Stimulated activated naive B cell treated with anti-CD40 and anti-IgM and Interleukin-4, amounts not matched to agents 10 μg/mL and 1 μg/mL and 100 μg/mL, for 72 hours (primary cell): ENCODE measurements at places on chromosomes 3 and 15.
A peak's percentile ranks its signal among the peaks of the same experiment; 100 is the strongest.

- no peak for DNase-seq
These were observed 25.0 kb upstream of the VPS39 start for GRCh38 chr15:42233107-42233506.

GRCh38 chr3:177194299-177194698 lies 3.0 kb downstream of the TBL1XR1 start:
- no peak for DNase-seq

GRCh38 chr3:54999811-55000210 lies 72.0 kb upstream of the LRTM1 start:
- no peak for DNase-seq

GRCh38 chr15:28902856-28903255 lies 17.1 kb downstream of the APBA2 start:
- no peak for DNase-seq

GRCh38 chr3:58704745-58705144 lies 38.2 kb upstream of the FAM3D start:
- DNase-seq = no peak

DNA sequence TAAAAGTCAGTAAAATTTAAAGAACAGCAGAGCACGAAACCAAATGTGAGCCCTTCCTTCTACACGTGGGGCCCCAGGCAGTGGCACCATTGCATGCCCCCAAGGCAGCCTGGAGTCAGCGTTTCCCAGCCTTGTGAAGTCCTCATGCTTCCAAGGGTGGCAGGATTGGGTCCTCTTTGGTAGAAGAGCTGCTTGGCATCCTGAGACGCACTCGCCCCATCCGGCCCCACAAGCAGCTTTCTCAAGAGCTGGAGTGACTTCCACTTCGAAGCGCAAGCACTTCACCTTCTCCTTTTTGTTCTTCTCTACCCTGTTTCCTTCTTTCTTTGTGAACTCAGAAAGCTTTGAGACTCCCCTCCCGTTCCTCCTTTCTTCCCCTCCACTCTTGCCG lies 34.7 kb downstream of the ZNF710 start:
- DNase-seq = no peak

DNA sequence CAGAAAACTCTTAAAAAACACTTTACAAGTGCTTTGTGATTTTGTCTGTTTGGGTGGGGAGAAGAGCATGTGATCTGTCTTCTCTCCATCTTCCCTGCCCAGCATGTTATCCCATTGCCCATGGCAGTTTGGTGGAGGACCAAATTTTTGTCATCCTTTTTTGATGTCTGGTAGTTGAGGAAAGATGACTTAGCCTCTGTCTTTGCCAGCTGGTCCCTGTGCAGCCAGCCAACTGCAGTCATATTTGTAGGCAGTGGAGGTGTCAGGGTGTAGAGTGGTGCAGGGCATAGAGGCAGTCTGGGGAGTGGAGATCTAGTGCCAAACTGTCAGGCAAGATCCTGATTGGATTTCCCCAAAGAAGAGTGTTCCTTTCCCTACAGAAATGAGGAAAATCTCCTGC lies 40.7 kb downstream of the GASK1A start:
- DNase-seq = no peak

DNA sequence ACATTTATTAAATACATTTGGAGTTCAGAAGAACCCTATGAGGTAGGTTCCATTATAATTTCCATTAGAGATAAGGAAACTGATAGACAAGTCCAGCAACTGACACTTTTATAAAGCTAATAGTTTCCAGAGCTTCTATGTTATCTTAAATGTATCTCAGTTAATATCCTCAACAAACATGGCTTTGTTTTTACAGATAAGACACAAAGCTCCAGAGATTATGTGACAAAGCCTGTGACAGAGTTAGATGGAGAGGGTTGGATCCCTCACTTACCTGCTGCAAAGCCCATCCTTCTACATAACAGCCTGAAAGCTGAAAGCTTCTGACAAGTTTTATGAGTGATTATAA lies 473 bp upstream of the COMMD2 start:
- DNase-seq = no peak

- no peak for DNase-seq
These were observed 258.2 kb upstream of the STT3B start for GRCh38 chr3:31274326-31275024.

- DNase-seq = no peak
These were observed 11.4 kb downstream of the IREB2 start for GRCh38 chr15:78449220-78449999.

DNA sequence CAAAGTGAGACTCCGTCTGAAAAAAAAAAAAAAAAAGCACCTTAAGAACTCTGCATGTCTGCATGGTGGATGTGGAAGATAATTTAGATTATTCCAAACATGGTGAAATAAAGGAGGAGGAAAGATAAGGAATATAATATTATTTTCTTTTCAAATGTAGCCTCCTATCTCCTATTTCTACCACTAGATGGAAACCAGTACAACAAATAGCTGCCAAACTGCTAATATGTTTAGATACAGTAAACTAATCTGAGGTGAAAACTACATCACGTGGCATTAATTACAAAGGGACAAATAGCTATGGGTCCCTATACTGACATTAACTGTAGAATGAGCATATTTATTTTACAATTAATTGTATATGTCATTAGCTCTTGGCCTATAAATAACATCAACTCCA lies 197.8 kb downstream of the TBC1D5 start:
- DNase-seq = no peak

- no peak for DNase-seq
These were observed 419.4 kb downstream of the GRM7 start for GRCh38 chr3:7280318-7280717.

DNA sequence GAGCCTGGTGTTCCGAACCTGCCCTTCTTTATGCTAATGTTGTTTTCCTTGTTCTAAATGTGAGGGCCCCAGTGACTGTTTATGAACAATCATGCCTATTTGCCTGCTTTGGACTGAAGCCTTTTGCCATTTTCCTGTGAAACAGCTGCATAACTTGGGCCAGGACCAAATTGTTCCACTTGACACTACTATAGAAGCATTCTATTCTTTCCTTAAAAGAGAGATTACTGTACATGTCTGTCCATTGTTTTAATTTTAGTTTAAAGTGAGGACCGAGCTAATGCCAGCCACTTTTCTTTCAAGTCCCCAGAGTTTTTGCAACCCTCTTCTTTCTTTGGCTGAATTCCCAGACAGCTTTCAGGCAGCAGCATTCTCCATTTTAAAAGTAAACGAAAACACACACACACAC lies 980.3 kb downstream of the CADM2 start:
- DNase-seq = no peak

- peak; percentile 9 for DNase-seq
These were observed 144.9 kb downstream of the FBN1 start for GRCh38 chr15:48500595-48500994.

- no peak for DNase-seq
These were observed 123.0 kb upstream of the STAC start for GRCh38 chr3:36257158-36257852.

DNA sequence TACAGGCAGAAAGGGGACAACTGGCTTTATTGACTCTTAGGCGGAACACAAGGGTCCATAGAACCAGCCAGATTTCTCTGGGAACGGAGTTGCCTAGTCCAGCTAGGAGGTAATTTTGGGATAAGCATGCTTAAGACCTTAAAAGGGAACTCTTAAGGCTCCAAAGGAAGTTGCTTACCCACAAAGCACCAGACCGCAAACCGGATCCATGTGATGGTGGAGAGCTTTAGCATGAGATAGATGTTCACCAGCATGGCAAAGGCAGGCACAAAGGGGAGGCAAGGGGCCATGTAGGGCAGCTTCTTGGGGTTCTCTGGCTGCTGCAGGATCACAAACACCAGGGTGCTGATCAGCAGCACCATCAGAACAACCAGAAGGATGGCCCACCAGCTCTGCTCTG lies 61.4 kb downstream of the CLDN11 start:
- DNase-seq = no peak

- no peak for DNase-seq
These were observed 321.2 kb upstream of the TLE3 start for GRCh38 chr15:70418943-70419342.

- peak; percentile 15 for DNase-seq
These were observed 134.2 kb upstream of the SATB1 start for GRCh38 chr3:18559331-18559842.

DNA sequence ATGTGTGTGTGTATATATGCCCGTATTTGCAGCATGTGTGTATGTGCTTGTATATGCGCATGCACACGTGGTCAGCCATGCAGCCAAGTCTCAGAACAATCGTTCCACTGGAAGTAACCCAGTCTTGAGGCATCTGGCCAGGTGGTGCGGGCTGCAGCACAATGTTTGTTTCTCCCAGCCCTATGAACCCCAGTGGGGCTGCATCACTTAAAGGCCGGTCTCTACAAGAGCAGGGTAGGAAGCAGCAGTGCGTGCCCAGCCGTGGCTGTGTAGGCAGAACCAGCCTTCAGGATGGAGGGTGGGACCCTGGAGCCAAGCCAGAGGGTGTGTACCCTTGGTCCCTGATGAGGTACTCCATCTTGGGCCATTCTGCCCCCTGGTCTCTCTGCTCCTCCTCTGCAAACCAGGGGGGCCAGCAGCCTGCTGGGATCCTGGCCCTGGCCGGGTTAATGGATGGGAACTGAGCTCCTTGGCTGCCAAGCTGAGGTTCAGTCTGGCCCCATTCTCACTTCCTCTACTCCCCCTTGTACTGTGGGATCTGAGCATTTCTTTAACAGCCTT lies 11.8 kb downstream of the KLF13 start:
- DNase-seq = peak; percentile 50

- DNase-seq = no peak
These were observed 92.8 kb downstream of the FRMD4B start for GRCh38 chr3:69292959-69293574.

- no peak for DNase-seq
These were observed 63.7 kb downstream of the CHD2 start for GRCh38 chr15:92963794-92964193.

DNA sequence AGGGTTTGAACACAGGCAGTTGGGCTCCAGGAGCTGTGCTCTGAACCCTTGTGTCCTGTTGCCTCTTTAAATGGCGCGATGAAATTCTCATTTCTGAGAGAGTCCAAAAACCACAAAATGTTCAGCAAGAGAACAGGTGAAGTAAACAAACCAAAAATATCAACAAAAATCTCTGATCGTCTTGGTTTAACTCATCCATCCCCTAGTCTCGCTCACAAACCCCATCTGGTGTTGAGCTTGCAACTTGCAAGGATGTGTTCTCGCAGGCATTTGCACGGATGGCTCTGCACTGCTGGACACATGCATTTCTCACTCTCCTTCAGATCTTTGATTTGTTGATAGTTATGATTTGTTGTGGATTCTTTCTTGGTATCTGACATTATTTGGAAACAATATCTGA lies 31.1 kb downstream of the FAH start:
- DNase-seq = no peak

DNA sequence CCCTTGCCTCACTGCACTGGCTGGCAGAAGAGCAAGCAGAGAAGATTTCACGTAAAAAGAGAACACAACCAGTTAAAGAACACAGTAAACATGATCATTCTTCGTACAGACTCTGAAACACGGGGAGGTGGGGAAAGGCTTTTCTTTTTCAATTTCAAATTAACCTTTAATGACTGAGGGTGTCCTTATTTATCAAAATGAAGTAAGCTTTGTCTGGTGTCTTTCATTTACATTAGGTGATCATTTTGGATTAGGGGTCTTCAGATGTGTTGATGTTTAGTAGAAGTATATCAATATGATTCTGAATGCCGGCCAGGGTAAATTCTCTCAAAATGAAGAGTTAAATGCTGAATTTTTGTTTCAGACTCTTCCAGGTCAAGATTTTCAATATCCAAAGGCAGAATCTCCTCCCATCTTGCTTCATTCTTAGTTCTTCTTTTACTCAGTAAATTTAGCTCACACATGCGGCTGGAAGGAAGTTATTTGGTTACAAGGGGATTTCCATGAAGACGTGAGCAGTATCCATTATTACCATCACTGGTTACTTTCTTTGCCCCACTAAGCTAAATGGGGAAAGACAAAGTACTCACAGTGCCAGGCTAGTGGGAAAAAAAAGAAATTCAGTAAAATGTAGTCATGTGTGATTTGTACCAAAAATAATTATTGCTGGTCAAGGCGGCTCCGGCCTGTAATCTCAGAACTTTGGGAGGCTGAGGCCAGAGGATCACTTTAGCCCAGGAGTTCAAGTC lies 272.2 kb upstream of the NR2F2 start:
- DNase-seq = no peak

DNA sequence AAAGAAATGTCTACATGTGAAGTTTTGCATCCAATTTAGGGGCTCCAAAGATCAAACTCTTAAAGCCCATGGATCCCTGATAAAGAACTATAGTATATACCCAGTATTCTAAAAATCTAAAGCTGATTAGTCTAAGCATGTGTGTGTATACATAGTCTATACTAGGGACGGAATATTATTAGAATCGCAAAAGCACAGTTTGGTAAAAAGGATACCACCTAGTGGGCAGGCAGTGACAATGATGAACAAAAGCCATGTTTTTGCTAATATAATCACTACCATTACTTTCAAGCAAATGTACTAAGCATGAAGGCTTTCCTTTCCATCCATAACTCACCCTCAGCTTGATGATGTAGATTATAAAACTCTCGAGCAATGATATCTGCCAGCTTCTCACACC lies 16.5 kb downstream of the POLQ start:
- no peak for DNase-seq

GRCh38 chr3:45911511-45912226 lies 25.3 kb downstream of the CCR9 start:
- DNase-seq = no peak

- DNase-seq = no peak
These were observed 25.9 kb downstream of the SCN5A start for GRCh38 chr3:38623539-38623938.

DNA sequence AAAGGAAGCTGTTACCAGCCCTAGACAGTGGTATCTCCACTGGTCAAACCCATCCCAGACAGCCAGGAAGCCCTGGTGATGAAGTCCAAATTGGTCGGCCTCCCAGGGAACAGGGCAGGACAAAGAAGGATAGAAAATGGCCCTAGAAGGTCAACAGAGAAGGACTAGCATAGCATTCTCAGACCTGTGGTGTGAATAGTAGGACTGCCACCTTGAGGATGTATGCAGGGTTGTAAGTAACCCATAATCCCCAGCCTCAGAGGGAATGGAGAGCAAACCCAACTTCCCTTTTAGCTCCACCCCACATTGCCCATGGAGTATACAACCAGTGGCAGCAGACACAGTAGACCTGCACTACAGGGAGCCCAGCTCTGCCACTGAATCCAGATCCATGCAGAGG lies 68.6 kb upstream of the EIF1B start:
- no peak for DNase-seq

DNA sequence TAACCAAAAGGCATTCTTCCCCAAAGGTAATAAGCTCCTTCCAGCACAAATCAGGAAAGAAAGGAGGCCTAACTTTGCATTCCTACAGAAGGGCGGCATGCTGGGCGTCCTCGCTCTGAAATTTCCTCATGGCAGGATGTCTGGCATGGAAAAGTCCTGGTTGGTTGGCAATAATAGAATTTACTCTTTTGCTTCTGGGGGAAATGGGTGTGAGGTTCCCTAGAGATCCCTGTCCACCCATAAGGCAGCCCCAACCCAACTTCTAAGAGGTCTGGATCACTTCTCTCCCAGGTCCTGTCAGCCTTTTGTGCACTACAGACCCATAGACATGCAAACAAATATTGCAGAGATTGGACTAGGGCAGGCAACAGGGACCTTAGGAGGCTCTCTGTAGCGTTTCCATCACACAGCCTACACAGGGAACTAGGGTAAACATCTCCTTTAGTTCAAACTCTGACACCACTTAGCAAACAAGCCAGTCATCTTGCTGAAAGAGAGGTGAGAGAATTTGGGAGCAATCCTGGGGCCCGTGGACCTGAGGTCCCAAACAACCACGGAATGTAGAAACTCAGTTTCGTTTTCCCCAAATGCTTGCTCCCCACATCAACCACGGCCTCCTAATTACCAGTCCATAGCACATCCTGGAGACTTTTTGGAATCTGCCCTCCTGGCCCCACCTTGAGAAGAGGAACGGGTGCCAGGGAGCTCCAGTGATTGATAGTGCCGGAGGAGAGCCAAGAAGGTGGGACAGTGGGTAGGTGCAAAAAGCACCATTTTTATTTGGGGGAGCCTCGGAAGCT lies 2.1 kb downstream of the ZIC4 start:
- DNase-seq = no peak
